ENCODE measurements at places on chromosomes 5 and 9.

GRCh38 chr9:93290495-93291434, 106.8 kb downstream of the WNK2 start:
- DNase-seq: peak; percentile 19

- DNase-seq: no peak
Observed at GRCh38 chr5:1720396-1721110, 79.1 kb downstream of the MRPL36 start.

GRCh38 chr9:72981433-72981832, 28.6 kb upstream of the ALDH1A1 start:
- no peak for DNase-seq

DNA sequence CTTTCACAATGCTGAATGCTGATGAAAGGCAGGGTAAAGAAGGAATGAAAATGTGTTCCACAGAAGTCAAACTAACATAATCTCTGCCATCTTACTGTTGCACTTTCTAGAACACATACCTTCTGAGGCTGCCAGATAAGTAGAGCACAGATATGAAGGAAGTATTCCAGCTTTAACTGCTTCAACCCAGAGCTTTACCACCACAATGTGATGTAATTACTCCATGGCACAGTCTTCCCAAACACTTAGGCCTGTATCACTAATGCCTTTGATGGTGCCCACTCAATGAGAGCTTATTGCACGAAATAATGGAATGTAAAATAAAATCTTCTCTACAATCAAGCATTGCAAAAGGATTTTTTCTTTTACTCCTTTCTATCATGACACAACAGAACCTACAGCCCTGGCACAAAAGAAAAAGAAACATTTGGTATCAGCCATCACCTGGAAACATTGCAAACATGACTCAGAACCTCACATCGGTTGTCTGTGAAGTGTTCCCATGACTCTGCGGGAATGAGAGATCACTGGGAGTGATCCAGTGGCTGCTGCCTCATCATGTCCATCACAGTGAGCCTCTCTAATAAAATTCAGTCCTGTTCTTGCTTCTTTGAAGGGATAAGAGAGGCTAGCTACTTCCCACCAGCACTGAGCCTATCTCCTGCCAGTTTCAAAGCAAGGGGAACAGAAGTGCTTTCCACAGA, 385.8 kb downstream of the EFNA5 start:
- DNase-seq: no peak

GRCh38 chr5:59874675-59875074, 18.9 kb downstream of the PDE4D start:
- no peak for DNase-seq

DNA sequence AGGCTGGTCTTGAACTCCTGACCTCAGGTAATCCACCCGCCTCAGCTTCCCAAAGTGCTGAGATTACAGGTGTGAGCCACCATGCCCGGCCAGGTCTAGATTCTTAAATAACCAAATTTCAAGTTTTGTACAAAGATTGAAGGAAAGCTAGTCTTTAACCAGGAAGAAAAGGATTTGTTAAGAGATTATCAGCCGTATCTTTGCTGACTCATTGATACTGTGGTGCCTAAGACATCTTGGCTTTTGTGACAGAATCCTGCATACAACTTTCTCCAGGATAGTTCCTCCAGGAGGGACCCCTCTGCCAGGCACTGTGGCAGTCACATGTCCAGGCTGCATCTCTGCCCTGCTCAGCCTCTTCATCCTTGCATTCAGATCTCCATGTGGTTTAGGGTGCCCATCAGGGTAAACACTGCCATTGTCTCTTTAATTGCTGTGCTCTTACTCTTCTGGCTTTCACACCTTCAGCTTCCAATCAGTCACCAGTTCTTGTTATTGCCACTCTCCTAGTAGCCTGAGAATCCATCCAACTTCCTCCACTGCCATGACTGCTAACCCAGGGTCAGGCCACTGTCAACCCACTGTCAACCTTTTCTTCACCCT, 10.0 kb downstream of the MAP3K1 start:
- DNase-seq: no peak

- no peak for DNase-seq
Observed at GRCh38 chr5:115840873-115841272, 492 bp downstream of the ATG12 start.

GRCh38 chr5:107672211-107673038, 1.7 kb upstream of the EFNA5 start:
- peak; percentile 70 for DNase-seq

- no peak for DNase-seq
Observed at GRCh38 chr5:17434982-17435381, 63.0 kb upstream of the TAF11L2 start.

GRCh38 chr9:75551861-75552260, 338.6 kb upstream of the PCSK5 start:
- DNase-seq: no peak

GRCh38 chr9:84636436-84636835, 33.1 kb upstream of the NTRK2 start:
- DNase-seq: no peak

DNA sequence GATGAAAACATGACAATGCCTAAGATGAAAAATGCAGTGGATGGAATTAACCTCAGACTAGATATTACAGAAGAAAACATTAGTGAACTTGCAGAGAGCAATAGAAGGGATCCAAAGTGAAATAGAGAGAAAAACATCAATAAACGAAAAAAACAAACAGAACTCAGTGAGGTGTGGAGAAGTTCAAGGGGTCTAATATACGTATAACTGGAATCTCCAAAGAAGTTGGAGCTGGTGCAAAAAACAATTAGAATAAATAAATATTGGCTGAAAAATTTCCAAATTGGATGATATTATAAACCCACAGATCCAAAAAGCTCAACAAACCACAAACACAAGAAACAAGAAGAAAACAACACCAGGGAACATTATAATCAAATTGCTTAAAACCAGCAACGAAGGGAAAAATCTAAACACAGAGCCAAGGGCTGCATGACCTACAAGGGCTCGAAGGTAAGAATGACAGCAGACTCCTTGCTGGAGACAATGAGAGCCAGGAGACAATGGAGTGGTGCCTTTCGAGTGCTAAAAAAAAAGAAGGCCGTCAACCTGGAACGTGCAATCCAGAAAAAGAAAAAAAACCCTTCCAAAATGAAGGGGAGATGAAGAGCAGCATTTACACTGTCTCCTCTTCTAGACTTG, 11.8 kb downstream of the FAM163B start:
- no peak for DNase-seq

GRCh38 chr9:115939065-115939765, 214.4 kb upstream of the PAPPA start:
- DNase-seq: no peak

GRCh38 chr5:78649211-78649695, 681 bp upstream of the LHFPL2 start:
- no peak for DNase-seq

DNA sequence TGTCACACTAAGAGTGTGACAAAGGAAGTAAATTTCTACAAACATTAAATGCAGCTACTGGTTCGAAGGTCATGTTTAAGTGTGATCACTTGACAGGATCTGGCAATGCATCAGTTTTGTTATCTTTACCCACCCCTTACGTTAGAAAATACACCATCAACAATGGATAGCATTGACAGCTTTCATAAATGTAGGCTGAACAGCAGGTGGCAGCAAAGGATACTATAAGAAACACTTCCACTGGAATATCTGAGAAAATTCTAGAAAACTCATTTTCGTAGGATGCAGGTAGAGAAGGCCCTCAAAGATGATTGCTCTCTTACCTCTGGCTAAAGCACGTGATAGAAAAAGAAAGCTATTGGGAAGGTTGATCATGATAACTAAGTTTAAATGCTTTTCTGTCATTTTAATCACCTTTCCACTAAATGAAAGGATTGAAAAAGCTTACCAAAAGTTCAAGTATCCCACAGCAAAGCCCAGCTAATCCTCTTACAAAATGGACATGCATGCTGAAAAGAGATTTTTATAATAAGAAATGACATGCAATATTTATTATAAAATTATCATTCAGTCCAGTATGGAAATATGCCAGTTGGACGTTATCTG, 292.5 kb downstream of the PARP8 start:
- no peak for DNase-seq

GRCh38 chr9:84323858-84324257, 16.7 kb downstream of the SLC28A3 start:
- DNase-seq: no peak

DNA sequence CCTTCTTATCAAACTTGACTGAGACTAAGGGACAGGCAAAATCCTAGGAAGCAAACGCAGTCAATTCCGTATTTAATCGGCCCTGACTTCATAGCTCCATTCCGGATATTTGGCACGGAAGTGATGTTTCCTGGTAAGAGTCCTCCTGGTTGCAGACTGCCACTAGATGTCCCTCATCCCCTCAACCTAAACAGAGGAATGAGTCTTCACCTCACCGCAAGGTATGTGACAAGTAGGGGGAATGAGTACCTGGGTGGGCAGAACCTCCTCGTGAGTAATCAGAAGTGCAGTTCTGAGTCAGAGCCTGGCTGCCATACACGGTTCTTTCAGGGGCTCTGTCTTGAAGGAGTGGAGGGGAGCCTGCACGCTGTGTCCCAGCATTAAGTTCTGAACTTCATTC, 173.6 kb downstream of the MUSK start:
- no peak for DNase-seq

DNA sequence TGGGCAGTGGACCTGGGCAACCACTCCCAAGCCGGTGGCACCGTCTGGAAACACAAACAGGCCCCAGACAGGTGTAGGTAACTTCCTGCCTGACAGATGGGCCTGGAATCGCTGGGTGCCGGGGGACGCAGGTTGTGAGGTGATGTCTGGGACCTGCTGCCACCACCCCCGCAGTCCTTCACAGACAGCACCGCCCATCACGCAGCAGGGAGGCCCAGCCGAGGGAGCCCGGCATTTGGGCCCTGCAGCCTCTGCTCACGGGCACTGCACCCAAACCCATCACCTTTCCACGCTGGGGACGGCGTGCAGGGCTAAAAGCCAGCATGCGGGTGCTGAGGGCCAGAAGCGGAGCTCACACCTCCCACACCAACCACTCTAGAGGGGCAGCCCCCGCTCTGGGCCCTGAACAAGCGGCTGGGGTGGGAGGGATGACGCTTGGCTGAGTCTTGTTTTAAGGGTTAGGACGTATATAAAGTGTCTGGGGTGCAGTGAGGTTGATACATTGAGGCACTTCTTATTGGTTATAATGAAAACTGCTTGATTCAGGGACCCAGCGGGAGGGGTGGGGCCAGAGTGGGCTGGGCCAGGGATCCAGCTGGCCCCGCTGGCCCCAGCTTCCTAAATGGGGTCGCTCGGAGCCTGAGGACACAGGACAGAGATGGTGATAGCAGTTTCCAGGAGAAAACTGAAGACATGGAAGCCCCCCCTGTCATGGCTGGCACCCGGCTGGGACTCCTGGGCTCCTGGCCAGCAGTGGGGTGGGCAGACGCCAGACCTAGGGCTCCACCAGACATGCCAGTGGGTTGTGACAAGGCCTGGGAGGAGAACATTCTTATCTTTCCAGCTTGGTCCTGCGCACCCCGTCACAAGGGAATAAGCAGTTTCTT, 11.3 kb downstream of the MYMK start:
- peak; percentile 60 for DNase-seq

DNA sequence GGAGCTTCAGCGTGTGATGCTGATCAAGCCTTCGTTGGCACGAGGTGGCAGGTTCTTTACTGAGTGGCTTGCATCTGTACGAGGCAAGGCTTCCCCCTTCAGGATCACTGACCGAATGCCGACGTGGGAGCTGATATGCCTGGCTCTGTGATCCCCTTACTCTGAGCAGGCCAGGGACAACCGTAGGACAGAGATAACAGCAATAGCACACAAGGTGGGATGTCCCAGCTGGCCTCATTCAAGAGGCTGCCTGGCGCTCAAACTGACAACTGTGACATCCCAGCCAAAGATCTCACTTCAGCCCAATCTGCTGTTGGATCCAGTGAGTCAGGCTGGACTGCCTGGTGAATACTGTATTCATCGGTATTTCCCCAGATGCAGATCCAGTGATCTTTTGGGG, 199.4 kb upstream of the PANK3 start:
- DNase-seq: no peak

DNA sequence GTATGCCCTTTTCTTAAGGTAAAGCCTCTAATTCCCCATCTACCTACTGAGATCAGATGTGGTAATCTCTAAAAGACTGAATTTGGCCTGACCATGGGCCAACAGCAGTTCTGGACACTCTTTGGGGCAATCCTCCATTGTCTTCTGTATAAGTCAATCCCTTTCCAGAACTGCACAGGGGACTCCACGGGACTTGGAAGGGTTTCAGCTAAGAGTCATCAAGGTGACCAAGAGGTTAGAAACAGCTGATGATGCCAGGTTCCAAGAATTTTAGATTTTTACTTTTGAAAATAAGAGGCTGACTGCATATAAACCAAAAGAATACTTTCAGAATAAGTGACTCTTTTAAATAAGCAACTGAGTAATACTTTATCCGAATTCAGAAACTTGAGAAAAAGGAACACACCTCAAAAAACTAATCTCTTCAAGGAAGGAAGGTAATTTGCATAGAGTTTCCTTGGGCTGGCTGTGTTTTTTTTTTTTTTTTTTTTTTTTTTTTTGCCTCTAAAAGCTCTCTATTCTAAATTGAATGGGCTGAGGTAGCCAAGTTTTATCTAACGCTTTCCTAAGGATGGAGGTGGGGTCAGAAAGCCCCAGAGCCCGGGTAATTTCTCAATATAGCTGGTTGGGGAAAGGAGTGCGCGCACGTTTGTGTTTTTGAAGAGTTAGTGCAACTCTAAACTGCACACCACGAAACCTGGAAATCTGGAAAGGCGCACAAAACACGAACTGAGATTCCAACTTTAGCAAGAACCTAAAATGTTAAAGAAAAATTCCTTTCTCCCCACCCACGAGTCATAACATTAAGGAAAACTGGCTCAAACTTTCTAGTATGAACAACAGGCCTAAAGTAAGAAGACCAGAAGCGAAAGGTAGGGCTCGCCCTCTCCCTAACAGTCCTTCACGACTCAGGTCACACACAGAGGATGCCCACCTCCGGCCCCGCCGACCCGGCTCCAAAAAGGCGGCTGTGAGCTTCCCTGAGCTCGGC, 1.3 kb downstream of the VCP start:
- DNase-seq: no peak

DNA sequence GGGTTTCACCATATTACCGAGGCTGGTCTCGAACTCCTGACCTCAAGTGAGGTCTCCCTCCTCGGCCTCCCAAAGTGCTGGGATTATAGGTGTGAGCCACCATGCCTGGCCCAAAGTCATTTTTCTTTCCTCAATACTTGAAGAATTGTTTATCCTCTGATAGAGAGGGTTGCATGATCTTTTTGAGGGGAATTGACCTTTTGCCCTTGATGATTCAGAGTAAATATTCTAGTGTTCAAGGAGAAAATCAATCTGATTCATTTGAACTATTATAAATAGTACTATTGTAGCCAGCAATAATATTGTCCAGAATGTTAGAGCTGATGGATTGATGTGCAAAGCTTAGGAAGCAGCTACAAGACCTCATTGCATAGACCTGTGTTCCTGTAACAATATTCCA, 47.1 kb downstream of the UGCG start:
- DNase-seq: no peak

GRCh38 chr5:166317425-166317824, 1974.0 kb upstream of the WWC1 start:
- no peak for DNase-seq

DNA sequence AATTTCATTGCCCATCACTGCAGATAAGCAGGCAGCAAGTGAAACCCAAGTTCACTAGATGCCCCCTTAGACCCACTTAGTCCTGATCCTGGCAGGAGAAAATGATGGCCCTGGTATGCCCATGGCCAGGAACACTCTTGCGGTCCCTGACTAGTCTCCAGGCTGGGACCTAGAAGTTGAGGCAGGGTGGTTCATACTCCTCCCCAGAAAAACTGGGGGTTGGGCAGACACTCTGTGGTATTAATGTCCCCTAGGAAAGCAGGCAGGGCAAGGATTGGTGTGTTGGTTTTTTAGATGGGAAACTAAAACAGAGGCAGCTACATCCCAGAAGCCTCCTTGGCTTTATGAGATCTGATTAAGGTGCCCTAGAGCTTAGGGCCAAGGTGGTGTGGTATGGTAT, 13.1 kb downstream of the LHX6 start:
- no peak for DNase-seq

Data from ovary (tissue), 10 donors.